ENCODE measurements at places on chromosomes 16 and 17. TPM values are rescaled to one million over a fixed set of nuclear protein-coding genes. Genes with fewer than 3 reads are reported as not detected.

The SLC52A1 gene
- 0.54 TPM for total RNA-seq

The ZNF287 gene
- total RNA-seq: 12.3 TPM

The ITGAD gene
- not detected for total RNA-seq

The KRTAP2-3 gene
- not detected for total RNA-seq

The SLC22A31 gene
- total RNA-seq: 4.5 TPM

The PRR15L gene
- 0.18 TPM for total RNA-seq

The RAP1GAP2 gene
- 10.0 TPM for total RNA-seq

The DGKE gene
- total RNA-seq: 19.1 TPM

DNA sequence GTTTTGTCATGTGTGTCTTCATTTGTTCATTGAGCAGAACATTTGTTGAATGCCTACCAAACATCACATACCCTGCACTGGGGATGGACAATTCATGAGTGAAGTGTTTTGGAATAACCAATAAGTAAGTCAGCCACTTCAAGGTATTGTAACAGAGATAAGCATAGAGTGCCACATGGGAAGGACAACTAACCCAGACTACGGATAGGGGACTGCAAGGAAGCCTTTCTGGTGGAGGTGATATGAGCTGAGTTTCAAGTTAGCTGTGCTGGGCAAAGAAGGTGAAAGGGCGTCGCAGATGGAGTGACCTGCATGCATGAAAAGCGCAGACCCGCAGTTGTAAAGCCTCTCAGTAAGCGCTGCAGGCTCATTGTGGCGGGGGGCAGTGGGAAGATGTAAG, 78.8 kb downstream of the TNRC6C start:
- H3K27me3 ChIP-seq: no peaks in the 10 kb centered on the region
- no peak overlapping the region for H3K27ac ChIP-seq

- H3K4me3 ChIP-seq: no peak overlapping the region
- no peaks in the 10 kb centered on the region for H3K27me3 ChIP-seq
- DNase-seq: no peak
- no peaks in the 10 kb centered on the region for H3K36me3 ChIP-seq
- H3K27ac ChIP-seq: no peak overlapping the region
- H3K4me1 ChIP-seq: no peaks in the 10 kb centered on the region
Measured at GRCh38 chr17:30405161-30405560, 26.4 kb downstream of the CPD start.

DNA sequence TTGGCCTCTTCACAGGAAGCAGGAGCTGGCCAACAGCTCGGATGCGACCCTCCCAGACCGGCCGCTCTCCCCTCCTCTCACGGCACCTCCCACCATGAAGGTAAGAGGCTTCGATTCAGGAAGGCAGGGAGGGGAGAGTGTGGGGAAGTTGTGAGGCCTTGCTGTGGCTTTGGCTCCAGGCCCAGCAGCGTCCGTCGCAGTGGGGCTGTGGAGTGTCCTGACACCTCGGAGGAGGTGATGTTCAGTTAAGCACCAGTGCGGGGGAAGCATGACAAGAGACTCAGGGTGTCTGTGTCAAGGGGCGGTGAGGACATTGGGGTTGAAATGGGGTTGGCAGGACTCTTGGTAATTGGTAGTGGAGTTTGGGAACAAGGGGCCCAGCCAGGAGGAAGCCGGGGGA, 109.0 kb downstream of the RAP1GAP2 start:
- H3K27me3 ChIP-seq: no peaks in the 10 kb centered on the region
- H3K27ac ChIP-seq: no peak overlapping the region
- no peaks in the 10 kb centered on the region for H3K36me3 ChIP-seq
- H3K4me3 ChIP-seq: no peak overlapping the region

DNA sequence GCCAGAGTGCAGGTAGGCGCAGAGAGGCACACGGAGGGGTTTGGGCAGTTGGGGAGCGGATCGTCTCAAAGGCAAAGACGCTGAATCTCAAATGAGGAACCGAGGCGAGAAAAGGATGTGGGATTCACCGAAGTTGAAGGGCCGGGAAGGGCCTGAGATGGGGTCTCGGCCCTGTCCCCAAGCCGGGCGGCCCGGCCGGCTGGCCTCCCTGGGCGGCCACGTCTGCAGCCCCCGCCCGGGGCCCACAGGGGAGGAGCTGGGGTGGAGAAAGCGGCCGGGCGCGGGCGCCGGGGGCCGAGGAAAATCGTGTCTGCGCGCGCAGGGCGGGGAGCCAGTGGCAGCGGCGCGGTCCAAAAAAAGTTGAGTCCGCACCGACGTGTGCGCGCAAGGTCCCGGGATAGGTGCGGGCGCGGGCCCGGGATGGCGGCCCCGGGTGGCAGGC, 458 bp downstream of the SLC12A4 start:
- DNase-seq: no peak
- peaks cover 15% of the 10 kb centered on the region for H3K4me1 ChIP-seq
- H3K4me3 ChIP-seq: peak overlapping the region; percentile 85

- H3K36me3 ChIP-seq: no peaks in the 10 kb centered on the region
- no peaks in the 10 kb centered on the region for H3K4me1 ChIP-seq
- H3K27ac ChIP-seq: no peak within 1 kb of the TSS
- no peak within 1 kb of the TSS for H3K4me3 ChIP-seq
- H3K27me3 ChIP-seq: peaks cover 22% of the 10 kb centered on the region
Measured at GRCh38 chr16:21233521-21234150, at the start of gene ANKS4B. ANKS4B (plus strand) TSS chr16:21233699; CDS start chr16:21233738, 39 bp downstream.

Measured in Panc1 (cell line).